ENCODE measurements at places on chromosomes 16 and 17.

DNA sequence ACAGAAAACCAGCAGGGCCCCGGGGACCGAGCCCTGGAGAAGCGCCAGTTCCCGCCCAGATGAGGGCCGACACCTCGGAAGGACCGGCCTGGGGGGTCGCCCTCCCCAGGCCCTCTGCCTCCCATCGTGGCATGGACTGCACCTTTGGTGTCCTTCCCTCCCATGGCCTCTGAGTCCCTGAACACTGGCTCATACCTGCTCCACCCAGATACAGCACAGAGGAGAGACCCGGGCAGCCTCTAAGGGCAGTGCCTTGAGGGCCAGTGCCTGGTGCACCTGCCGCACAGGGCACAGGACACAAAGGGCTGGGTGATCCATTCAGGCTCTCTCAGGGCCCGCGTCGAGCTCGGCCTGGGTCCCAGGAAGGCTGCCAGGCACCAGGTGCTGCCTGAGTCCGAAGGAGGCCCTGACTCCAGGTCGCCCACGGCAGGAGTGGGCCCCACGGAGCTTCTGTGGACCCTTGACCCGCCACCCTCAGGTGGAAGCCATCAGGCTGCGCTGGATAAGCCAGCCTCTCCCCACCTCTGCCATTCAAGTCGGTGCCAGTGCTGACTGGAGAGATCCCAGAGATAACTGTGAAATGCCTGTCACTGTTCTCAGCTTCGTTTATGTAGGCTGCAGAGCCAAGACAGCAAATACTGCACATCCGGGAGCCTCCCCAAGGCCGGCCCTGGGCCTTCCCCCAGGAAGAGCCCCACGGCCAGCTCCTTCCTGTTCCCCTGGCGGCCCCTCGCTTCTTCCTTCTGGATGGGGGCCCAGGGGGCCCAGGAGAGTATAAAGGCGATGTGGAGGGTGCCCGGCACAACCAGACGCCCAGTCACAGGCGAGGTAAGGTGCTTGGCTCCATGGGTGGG lies at the start of gene ZG16B:
ZG16B (plus strand) TSS at position 803 of the 854 bp plus-strand sequence. CDS start 139 bp downstream, outside the sequence.
- DNase-seq, result no peak

- DNase-seq, result no peak
These were observed at the start of gene CCDC92B for GRCh38 chr17:2749058-2749783. CCDC92B (minus strand) TSS chr17:2749652; CDS start chr17:2735145, 14,507 bp downstream.

- DNase-seq, result peak; percentile 15
These were observed 53.9 kb upstream of the ERCC4 start for GRCh38 chr16:13866073-13866472.

GRCh38 chr16:81096715-81097208 lies 567 bp upstream of the GCSH start:
- DNase-seq, result no peak

DNA sequence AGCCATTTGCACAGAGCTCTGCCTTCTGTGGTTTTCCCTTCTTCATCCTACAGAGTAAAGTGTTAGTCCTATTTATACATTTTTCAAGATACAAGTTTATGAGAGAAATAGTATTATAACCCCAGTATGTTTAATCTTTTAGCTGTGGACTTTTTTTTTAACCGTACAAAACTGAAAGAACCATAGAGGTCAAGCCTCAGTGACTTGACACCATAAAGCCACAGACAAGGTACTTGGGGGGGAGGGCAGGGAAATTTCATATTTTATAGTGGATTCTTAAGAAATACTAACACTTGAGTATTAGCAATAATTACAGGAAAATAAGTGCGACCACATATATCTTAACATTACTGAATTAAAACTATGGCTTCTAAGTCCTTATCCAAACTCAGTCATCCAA lies 17.0 kb upstream of the RAB11FIP4 start:
- DNase-seq, result no peak

- DNase-seq, result no peak
These were observed 106.7 kb downstream of the RAB11FIP4 start for GRCh38 chr17:31497994-31498826.

- no peak for DNase-seq
These were observed 294.5 kb downstream of the SNX29 start for GRCh38 chr16:12271006-12271405.

- DNase-seq, result peak; percentile 75
These were observed 214.1 kb downstream of the SEC14L1 start for GRCh38 chr17:77354670-77355455.

DNA sequence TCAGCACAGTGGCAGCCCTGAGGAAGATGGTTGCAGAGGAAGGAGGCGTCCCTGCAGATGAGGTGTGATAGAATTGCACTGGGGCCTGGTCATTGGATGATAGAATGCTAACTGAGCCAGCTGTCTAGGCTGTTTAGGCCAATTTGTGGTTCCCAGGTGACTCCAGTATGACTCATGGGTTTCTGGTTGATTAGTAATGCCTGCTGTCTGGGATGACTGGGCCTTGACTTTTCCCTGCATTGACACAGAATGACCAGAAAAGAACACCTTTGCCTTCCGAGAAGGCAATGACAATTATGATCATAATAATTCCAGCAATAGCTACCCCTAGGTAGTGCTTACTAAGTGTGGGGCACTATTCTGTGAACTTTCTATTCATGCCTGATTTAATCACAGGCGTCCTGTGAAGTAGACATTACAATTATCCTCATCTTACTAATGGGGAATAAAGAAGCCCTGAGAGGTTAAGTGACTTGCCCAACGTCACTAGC lies 31.5 kb downstream of the USP43 start:
- DNase-seq, result no peak

DNA sequence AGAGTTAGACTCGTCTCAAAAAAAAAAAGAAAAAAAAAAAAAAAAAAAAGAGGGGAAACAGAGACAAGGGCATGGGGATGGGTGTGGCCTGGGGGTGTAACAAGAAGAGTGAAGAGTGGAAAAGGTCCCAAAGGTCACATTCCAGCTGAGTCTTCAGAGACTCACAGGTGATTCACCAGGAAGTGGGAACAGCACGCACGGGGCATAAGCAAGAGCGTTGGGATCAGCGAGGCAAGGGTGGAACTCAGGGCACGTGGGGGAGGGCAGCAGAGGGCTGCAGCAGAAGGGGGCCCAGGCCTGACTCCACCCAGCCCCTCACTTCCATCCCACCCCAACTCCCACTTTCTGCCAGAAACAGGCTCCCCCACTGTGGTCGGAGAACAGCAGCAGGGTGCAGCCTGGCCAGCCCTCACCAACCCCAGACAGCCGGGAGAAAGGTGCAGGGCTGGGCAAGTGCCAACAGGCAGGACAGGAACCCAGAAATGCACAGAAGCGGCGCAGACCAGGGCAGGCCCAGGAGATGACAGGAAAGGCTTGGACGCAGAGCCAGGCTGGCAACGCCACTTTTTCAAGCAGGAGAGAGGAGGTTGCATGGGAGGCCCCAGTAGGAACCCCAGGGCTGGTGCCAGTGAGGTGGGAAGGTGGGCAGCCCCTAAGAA lies 3.3 kb downstream of the MEAK7 start:
- DNase-seq, result no peak

DNA sequence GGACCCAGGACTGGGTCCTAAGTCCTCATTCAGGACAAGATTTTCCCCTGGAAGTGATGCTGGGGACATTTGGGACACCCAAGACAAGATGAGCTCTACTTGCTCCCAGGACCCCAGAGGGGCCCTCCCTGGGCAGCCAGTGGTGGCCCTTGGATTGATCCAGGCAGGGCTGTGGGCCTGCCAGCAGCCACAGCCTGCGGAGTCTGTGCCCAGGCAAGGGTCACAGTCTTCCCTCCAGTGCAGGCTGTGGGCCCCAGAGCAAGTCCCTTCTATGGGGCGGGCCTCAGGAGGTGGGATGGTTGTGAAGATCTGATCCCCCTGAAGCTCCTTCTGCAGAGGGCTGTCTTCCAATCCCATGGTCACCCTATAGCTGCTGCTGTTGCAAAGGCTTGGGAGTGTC lies 12.6 kb downstream of the CA7 start:
- DNase-seq, result no peak

DNA sequence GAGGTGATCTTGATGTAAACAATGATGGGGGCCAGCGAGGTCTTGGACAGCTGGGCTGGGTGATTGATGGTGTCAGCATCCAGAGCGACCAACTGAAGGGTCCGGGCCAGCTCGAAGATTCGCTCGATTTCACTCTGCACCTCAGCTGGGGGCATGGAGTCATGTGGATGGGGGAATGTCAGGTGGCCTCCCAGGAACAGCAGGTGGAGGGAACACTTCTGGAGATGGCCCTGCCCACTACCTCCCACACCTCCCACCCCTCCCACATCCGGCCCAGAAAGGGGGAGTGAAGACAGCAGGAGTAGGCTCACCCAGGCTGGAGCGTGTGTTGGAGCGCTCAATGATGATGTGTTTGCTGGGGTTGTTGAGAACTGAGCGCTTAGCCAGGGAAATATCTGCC lies 13.7 kb downstream of the CACNB1 start:
- no peak for DNase-seq

DNA sequence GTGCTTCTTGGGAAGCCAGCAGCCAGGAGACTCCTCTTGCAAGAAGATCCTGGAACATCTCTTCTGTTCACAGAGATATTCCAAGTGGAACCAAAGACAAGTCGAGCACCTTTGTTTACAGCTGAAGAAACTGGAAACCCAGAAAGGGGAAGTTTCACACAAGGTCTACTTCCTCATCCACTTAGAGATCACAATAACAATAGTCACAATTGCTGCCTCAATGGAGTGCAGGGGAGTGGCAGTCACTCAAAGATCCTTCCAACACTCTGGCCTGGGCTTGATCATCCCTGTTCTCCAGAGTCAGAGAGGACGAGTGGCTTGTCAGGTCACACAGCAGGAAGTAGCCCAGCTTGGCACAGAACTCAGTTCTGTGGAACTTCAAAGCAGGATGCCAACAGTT lies 46.9 kb upstream of the SIAH1 start:
- DNase-seq, result no peak

GRCh38 chr17:40027614-40028012 lies 12.4 kb downstream of the CSF3 start:
- no peak for DNase-seq

DNA sequence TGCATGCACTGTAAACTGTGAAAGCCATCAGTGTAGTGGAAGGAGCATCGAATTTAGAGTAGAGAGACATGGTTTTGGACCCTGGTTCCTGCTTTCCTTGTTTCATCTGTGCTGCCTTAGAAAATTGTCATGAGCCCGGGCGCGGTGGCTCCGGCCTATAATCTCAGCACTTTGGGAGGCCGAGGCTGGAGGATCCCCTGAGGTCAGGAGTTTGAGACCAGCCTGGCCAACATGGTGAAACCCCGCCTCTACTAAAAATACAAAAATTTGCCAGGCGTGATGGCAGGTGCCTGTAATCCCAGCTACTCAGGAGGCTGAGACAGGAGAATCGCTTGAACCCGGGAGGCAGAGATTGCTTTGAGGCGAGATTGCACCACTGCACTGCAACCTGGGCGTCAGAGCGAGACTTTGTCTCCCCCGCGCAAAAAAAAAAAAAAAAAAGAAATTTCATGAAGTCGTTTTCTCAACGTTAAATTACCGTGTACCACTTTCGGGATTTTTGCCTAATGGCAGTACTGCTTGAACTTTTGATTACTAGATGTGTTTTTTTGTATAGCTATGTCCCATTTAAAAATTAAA lies 912 bp downstream of the COQ7 start:
- DNase-seq, result no peak

DNA sequence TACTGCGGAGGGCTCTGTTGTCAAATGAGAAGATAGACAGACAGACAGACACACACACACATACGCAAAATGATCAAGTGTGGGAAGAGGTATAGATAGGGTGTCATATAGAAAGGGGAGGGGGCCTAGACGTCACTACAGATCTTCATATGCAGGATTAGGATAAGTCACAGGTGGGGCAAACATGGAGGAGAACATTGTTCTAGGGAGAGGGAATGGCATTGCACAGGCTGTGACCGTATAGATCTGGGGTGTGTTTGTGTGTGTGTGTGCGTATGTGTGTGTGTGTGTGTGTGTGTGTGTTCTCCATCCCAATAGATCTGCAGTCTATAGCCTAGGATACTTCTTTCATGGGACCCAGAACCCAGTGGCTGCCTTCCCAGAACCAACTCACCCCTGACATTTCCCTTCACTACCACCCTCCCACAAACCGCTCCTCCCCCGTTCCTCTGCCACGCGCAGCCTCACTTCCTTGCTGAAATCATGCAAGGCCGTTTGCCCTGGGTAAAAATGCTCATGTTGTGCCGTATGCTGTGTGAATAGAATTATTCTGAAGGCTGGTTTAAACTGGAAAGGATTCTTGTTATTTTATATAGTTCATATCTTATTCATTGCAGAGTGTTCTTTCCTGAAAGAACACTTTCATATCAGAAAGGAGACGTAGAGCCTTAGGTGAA lies 50.5 kb upstream of the CCL1 start:
- DNase-seq, result no peak

DNA sequence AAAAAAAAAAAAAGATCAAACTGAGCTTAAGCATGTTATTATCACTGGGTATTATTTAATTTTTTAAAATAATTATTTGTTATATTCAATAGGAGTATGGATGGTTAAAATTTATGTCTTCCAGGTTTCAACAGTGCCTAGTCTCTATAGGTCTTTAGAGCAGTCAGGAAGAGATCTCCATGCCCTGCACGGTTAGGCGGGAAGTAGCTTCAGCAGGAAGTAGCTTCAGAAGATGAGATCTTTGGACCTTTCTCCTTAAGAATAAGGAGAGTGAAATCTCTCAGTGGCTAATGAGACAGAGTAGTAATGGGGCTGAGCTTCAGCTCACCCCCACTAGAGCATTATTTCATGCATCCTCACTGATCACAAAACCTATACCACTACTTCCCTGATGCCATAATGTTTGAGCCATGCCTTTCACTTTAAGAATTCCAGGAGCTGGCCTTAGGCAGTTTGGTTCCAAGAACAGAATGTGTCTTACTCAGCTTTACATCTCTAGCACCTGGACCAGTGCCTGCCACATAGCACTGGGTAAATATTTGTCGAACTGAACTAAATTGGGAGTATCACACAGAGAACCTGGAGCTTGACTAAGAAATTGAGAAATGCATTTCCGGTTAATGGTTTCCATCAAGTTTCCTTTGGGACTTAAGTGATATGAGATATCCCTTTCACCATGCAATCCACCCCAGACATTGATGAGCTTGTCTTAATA lies 43.5 kb downstream of the SCPEP1 start:
- DNase-seq, result no peak

- DNase-seq, result no peak
These were observed 314.1 kb upstream of the TNRC6C start for GRCh38 chr17:77644181-77645071.

DNA sequence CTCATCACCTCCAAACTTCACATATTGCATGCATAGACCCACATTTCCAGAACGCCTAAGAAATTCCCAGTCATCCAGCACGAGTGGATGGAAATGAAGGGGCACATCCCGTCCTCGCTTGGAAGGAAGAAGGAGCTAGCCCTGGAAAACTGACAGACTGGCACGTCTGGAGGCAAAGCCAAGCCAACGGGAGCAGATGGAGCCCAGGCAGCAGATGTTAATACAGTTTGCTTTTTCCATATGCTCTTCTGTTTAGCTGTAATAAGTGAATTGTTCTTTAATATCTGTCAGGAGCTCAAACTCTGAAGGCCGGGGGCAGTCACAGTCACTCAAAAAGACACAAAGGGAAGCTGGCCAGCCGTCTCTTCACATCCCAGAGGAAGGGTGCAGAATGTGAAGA lies 187.7 kb downstream of the XYLT1 start:
- DNase-seq, result peak; percentile 70

GRCh38 chr17:7056386-7056785 lies 12.5 kb upstream of the SLC16A11 start:
- DNase-seq, result no peak

GRCh38 chr17:4607773-4608187 lies 23.5 kb downstream of the SMTNL2 start:
- peak; percentile 66 for DNase-seq

- DNase-seq, result no peak
These were observed 23.3 kb downstream of the NOS2 start for GRCh38 chr17:27776882-27777624.
